ENCODE measurements at places on chromosomes 1 and 21. TPM values are rescaled to one million over a fixed set of nuclear protein-coding genes. Genes with fewer than 3 reads are reported as not detected.

TDRKH gene
- 7.8 TPM for total RNA-seq

IL23R gene
- not detected for total RNA-seq

FGR gene
- total RNA-seq, result not detected

CD1B gene
- total RNA-seq, result not detected

STUM gene
- total RNA-seq, result 7.6 TPM

GNG5 gene
- 154 TPM for total RNA-seq

WARS2 gene
- 13.1 TPM for total RNA-seq

ABL2 gene
- 5.9 TPM for total RNA-seq

LTN1 gene
- 16.9 TPM for total RNA-seq

SPRR2E gene
- not detected for total RNA-seq

NIPAL3 gene
- total RNA-seq, result 32.2 TPM

ATP1A1 gene
- 1,350 TPM for total RNA-seq

CLCA4 gene
- not detected for total RNA-seq

EPHX1 gene
- 18.0 TPM for total RNA-seq

FCRL4 gene
- total RNA-seq, result not detected

KANK4 gene
- 4.0 TPM for total RNA-seq

RIMS3 gene
- 33.0 TPM for total RNA-seq

SLC9C2 gene
- not detected for total RNA-seq

Data from cardiac muscle cell (in vitro differentiated cells and primary cell).